GM10248 (cell line): ENCODE measurements at places on chromosomes 3 and 15.
A peak's percentile ranks its signal among the peaks of the same experiment; 100 is the strongest.

GRCh38 chr3:127182431-127182830 lies 10.5 kb upstream of the PRR23E start:
- DNase-seq = peak; percentile 8

DNA sequence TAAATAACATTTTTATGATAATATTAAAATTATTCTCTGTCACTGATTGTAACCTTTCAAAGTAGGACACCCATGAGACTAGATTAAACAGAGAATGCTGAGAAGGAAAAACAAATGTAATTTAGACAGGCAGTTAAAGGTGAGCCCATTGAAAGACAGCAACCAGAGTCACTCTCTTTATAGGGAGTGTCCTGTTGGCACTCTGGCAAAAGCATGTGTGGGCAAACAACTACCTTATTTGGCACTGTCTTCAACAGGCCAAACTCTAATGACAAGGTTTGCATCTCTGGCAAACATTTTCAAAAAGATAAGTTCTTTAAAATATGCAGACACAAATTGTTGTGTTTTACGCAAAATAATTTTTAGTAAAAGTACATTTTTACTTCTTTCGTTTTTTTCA lies 29.8 kb downstream of the NFKBIZ start:
- DNase-seq = no peak

DNA sequence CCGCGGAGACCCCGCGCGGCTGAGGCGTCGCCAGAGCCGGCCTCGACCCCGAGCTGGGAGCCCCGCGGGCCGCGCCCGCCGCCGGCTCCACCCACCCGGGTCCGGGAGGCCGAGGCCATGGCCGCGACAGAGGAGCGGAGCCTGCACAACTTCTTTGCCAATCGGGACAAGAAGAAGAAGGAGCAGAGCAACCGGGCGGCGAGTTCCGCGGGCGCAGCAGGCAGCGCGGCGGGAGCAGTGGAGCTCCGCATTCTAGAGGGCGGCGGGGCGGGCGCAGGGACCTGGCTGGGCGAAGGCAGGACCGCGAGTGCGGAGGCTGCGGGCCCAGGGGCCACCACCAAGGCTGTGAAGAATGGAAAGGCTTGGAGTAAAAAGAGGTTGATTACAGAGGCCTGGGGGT lies 37.6 kb upstream of the EPHA6 start:
- no peak for DNase-seq

DNA sequence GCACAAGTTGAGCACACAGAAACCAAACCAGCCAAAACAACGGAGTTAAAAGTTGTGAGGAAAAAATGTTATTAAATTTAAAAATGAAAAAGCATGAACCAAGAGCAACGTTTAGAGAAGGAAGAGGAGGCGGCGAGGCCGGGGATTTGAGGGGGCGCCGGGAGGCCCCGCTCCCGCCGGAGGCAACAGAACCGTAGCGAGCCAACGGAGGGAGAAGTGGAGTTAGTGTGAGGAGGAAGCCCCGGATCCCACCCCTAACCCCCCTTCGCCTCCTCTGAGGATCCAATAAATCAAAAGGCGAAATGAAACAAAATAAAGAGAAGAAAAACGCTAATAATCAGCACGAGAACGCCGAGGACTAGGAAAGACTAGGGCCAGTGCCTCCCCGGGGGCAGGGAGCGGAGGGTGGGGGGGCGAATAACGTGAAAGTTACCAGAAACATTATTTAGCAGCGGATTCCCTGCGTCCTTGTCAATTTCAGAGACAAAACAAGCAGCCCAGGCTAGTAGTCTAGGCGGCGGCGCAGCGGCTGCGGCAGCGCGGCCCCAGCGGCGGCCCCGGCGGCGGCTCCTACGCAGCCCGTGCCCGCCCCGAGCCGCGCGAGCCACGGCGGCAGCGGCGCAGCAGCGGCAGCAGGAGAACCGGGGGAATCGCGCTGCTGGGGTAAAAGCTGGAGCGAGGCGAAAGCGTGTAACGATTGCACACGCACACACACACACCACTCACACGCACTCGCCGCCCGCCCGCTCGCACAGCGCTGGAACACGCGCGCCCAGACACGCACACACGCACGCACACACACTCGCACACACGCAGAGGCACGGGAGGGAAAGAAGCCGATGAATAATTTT lies 1.7 kb downstream of the MEIS2 start:
- peak; percentile 54 for DNase-seq

- no peak for DNase-seq
These were observed 678.0 kb upstream of the GRM7 start for GRCh38 chr3:6182909-6183308.

DNA sequence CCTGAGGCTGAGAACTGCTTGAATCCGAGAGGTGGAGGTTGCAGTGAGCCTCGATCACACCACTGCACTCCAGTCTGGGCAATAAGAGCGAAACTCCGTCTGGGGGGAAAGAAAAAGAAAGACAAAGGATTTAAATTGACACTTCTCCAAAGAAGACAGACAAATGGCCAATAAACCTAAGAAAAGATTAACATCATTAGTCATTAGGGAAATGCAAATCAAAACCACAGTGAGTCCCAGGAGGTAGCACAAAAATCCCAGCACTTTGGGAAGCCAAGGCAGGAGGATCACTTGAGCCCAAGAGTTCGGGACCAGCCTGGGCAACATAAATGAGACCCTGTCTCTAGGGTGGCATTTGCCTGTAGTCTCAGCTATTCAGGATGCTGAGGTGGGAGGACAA lies 12.6 kb downstream of the CLPX start:
- DNase-seq = no peak

- no peak for DNase-seq
These were observed 23.6 kb downstream of the XYLB start for GRCh38 chr3:38370149-38370548.
